Activated T-helper 2 cell treated with anti-CD3 and anti-CD28 coated beads, Interferon-gamma antibody, Interleukin-2, Interleukin-4, amounts not matched to agents 10 μg/mL and 5 μg/mL and 100 μg/mL, durations not matched to agents 14 hours and 24 hours and 36 hours (primary cell): ENCODE measurements at places on chromosomes 7 and 10. TPM values are rescaled to one million over a fixed set of nuclear protein-coding genes. Genes with fewer than 3 reads are reported as not detected.

DNA sequence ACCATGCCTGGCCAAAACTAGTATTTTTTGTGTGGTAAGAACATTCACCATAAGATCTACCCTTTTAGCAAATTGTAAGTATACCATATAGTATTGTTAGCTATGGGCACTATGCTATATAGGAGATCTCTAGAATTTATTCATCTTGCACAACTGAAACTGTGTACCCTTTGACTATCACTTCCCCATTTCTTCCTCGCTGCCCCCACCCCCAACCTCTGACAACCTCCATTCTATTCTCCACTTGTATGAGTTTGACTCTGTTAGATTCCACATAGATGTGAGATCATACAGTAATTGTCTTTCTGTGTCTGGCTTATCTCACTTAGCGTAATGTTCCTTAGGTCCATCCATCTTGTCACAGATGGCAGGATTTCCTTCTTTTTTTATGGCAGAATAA is 3.6 kb downstream of the CASP7 start:
- DNase-seq = no peak

The SH2B2 gene
- 1.8 and 1.9 TPM in 2 replicates for total RNA-seq

DNA sequence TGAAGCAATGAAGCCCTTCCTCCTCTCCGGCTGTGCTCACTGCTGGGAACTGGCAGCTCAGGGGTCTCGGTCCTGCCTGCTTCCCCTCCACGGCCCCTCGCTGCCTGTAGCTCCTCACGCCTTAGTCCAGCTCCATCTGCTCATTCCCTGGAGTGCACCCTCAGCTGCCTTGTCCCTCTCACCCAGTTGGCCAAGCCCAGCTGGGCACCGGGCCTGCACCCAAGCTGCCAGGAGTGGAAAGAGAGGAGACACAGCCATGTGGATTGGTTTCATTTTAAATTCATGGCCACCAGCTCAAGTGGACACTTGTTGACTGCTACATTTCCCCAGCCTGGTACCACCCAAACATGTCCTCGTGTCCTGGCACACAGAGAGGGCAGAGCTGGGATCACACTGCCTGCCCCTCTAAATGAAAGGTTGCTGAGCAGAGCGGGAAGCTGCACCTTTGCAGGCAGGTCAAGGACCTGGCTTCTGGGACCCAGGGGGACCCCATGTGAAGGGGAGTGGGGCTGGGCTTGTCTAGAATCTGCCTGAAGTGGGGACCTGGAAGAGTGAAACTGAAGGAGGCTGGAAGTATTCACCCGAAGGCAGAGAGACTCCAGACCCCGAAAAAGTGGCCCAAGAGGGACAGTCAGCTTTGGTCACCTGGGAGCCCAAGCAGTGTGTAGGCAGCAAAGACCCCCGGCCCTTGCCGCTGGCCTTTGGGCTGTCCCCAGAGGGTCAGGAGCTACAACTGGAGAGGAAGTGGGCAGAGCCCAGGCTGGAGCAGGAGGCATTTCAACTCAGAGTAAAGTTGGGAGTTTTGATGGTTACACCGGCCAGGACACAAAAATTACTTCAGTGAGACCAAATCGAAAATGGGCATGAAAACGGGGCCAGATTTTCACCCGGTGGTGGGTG is 15.0 kb upstream of the BNIP3 start:
- DNase-seq = no peak

The RHOBTB1 gene
- total RNA-seq = 0.05 and 0.30 TPM in 2 replicates

- no peak for DNase-seq
Observed at GRCh38 chr10:46542567-46543465, 13.6 kb downstream of the GPRIN2 start.

DNA sequence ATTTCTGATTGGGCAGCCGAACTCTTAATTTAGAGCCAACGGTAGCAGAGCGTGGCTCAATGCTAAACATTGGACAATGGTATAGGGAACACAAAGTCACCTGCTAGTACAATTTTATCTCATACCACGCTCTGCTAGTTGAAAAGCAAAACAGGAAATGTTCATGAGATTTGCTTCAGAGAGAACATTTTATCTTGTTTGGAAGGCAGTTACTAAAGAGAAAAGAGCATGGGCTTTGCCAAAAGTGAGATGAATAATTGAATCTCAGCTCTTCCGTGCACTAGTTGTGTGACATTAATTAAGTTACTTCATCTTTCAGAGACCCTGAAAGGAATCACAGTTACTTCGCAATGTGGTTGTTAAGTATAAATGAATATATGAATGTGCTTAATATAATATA is 161.5 kb upstream of the FAM13C start:
- no peak for DNase-seq

The CPVL gene
- 0.11 TPM in 1 of 2 replicates, not detected in the other for total RNA-seq

DNA sequence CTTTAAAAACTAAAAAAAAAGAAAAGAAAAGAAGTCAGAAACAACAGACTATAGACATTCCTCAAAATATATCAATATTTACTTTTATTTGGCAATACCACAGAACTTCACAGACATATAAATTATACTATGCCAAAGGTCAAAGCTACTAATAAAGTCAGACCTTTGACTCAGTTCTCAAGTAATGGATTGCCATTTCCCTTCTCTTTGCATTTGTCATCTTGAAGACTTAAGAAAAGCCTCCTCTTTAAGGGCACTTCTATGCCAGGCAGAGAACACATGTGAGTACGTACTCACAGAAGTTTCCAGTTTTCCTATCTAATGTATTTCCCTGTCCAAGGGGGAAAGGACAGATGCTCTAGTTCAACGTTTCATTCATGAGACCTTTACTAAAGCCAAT is 37.6 kb downstream of the TNPO3 start:
- DNase-seq = no peak

DNA sequence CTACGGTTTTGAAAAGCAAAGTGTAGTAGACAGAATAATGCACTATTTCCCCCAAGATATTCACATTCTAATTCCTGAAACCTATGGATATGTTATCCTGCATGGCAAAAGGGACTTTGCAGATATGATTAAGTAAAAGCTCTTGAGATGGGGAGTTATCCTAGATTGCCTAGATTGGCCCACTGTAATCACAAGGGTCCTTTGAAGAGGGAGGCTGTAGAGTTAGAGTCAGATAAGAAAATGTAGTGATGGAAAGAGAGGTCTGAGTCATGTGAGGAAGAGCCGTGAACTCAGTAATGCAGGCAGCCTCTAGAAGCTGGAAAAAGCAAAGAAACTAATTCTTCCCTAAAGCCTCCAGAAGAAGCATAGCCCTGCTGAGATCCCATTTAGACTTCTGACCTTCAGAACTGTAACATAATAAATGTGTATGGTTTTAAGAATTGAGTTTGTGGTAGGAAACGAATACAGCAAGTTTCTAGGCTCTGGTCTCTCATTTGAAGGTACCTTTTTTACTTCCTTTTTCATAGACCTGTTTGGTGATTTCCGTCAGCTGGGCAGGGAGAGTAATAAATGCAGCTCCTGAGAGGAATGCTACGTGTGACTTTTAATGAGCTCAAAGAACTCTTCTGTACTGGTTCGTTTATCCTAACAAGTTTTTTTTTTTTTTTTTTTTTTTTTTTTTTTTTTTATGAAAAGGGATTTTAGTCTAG is 41.9 kb upstream of the NXPH1 start:
- no peak for DNase-seq

The CASTOR2 gene
- 5.7 and 7.1 TPM in 2 replicates for total RNA-seq

DNA sequence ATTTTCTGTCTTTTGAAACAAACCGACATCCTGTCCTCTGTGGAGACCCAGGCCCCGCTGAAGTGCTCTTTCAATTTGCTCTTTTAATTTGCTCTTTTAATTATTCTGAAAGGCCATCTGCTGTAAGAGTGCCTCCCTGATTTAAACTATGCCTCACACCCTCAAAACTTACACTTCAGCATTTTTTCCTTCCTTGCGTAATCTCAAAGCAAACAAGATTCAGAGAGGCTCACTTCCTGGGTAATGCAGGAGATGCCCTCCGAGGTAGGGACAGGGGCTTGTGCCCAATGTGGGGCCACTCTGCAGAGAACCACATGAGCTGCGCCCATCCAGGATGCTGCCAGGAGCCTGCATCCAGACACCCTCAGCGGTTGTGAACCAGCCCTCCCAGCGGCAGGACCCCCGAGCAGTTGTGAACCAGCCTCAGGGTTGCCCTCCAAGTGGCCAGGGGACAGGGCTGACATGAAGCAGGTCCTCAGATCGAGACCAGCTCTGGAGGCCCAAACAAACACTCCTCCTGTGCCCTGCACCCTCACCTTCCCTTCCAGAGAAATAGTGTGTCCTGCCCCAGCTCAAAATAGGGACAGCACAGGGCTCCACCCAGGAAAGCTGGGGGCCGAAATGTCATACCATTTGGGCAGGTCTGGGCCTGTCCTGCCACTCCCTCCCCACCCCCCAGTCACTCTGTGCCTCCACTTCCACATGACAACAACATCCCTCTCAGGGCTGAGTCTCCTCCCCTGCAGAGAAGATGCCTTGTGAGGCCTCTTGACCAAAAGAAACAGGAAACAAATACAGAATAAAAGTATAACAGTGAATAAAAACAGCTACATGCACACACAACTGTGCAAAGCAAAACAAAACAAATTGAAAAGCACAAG is 190.4 kb downstream of the PTPRN2 start:
- no peak for DNase-seq

The CRHR2 gene
- total RNA-seq = not detected in 2 replicates
